Activated naive CD4-positive, alpha-beta T cell treated with anti-CD3 and anti-CD28 coated beads for 36 hours (primary cell): ENCODE measurements at places on chromosomes 3 and 15.
A peak's percentile ranks its signal among the peaks of the same experiment; 100 is the strongest.

- no peak for DNase-seq
These were observed 45.9 kb upstream of the ABHD2 start for GRCh38 chr15:89042387-89042786.

GRCh38 chr15:60704129-60704528 lies 225.2 kb upstream of the ICE2 start:
- DNase-seq: no peak

DNA sequence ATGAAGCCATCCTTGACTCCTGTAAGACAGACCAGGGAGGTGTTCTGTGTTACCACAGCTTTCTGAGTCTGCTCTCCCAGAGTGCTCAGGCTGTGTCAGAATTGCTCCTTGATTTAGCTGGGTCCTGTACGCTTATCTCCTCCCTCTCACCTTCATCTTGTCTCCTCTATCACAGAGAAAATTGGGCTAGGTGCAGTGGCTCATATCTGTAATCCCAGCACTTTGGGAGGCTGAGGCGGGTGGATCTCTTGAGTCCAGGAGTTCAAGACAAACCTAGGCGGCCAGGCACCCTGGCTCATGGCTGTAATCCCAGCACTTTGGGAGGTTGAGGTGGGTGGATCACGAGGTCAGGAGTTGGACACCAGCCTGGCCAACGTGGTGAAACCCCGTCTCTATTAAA lies 5.9 kb downstream of the SCAMP5 start:
- DNase-seq: no peak

GRCh38 chr15:41945221-41945620 lies 27.1 kb downstream of the EHD4 start:
- no peak for DNase-seq

GRCh38 chr3:42085641-42086376 lies 5.3 kb upstream of the TRAK1 start:
- no peak for DNase-seq

- no peak for DNase-seq
These were observed 533.7 kb upstream of the ATP11B start for GRCh38 chr3:182259579-182259978.

GRCh38 chr3:49609314-49609713 lies 55.0 kb downstream of the BSN start:
- DNase-seq: no peak

GRCh38 chr3:70546679-70547078 lies 234.2 kb upstream of the MDFIC2 start:
- no peak for DNase-seq

DNA sequence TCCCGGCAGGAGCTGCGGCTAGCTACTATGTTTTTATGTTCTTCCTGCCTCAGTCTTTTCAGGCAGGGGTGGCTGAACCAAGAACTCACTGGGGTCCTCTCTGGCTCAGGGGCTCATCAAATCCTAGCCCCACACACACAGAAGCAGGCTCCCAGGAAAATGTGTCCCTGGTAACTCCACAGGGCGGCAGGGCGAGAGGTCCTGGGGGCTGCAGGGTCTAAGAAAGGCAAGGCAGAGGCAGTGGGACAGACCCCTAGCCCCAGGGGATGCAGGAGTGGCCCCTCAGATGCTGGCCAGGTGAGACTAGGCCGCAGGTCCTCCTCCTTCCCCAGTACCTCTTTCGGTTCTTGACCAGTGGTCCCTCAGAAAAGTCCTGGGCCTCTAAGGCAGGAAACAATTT lies 48.9 kb downstream of the PTH1R start:
- DNase-seq: no peak

GRCh38 chr15:43105778-43106485 lies at the start of gene UBR1:
UBR1 (minus strand) TSS chr15:43106038; CDS start chr15:43106022, 16 bp downstream.
- peak; percentile 95 for DNase-seq

DNA sequence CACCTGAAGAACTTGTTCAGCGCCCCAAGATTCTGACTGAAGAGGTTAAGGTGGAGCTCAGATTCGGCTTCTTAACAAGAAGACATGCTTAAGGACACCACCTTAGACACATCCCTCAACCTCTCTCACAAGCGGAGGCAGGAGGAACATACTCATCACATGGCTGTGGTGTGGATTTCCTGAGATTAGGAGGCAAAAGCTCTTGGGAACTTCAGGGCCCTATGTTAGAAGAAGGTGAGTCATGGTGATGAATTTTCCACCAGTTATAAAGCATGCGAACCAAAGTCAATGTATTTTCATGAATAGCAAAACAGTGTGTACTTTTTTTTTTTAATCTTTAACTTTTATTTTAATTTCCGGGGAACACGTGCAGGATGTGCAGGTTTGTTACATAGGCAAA lies 212.2 kb upstream of the SUCLG2 start:
- DNase-seq: no peak

- DNase-seq: no peak
These were observed 126.0 kb upstream of the MITF start for GRCh38 chr3:69613286-69613685.

DNA sequence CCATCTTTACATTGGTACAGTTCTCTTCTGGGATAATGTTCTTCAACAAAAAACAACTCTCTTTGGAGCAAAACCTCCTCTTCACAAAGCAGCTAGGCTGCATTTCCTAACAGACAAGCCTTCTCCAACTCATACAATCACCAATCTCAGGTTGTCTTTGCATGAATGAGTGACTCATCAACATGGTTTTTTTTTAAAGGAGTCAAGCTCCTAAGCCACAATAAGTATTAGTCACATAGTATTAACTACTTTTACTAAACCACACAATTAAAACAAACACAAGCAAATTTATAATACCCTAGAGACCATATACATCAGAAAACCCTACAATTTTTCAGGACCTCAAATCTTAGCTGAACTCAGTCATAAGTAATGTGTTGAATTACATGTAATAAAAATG lies 137.4 kb downstream of the TBC1D5 start:
- DNase-seq: no peak

GRCh38 chr3:133896002-133896761 lies 500 bp upstream of the RAB6B start:
- DNase-seq: no peak

GRCh38 chr15:100878130-100878529 lies 1.5 kb upstream of the ALDH1A3 start:
- no peak for DNase-seq

DNA sequence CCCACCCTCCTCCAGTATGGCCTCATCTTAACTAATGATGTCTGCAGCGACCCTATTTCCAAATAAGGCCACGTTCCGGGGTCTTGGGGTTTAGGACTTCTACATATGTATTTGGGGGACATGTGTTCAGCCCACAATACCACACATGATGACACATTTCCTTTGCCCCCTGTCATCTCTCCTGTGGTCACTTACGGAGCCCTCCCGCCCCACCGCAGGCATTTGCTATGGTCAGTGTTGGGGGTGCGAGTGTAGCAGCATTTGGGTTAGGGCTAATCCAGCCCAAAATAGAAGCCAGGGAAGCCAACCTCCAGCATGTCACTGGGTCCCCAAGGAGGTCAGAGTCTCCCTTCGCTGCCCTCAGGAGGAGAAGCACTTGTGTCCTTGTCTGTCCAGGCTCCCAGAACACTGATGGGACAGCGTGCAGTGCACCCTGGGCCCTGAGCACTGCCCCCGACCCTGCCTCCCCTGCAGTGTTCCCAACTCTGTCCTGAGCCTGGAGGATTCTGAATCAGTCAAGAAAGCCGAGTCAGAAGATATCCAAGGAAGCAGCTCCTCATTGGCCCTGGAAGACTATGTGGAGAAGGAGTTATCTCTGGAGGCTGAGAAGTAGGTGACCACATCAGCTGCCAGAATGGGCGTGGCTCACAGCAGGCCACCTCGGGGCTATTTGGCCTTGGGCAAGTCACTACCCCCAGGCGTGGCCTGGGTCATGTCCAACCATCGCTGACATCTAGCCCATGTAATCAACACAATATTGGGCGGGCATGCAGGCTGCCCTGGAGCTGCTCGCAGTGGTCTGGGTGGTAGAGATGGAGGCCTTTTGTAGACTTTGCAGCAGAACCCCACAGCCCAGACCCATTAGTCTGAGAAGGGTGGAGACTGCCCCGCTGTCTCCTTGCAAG lies 46.9 kb upstream of the FGD5 start:
- DNase-seq: no peak

- DNase-seq: peak; percentile 29
These were observed at the start of gene PRSS50 for GRCh38 chr3:46717447-46718231. PRSS50 (minus strand) TSS chr3:46717869; CDS start chr3:46717824, 45 bp downstream.

DNA sequence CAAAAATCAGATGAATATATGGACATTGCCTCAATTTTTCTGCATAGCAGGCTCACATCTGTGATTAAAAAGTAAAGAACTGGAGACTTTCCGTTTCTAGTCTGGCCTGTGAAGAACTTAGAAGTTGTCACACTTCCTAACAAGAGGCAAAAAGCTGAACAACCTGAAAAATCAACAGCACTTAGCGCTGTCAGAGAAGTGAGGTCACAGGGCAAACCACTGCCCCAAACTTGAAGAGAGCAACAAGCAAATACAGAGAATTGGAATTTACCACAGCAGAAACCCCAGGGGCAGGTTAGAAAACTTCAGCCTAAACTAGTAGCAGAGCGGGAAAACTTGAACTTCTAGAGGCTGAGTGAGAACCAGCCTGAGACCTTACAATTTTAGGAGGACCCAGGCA lies 38.9 kb downstream of the CCDC54 start:
- DNase-seq: no peak

DNA sequence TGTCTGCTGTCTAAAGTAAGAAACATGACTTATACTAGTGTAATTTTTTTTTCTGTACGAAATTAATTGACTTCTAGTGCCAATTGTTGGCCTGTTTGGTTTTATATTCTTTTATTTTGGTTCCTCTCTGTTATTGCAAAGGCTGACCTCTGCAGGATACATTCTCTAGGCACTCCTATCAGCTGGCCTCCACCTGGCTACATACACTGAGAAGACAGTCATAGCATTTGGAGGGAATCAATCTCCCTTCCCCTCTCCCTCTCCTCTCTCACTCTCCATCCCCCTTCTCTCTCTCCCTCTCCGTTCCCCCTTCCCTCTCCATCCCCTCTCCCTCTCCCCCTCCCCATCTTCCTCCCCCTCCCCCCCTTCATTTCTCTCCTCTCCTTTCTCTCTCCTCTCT lies 116.7 kb downstream of the MCTP2 start:
- no peak for DNase-seq

- no peak for DNase-seq
These were observed 23.5 kb upstream of the TNFSF10 start for GRCh38 chr3:172546628-172547214.
